NCI-H510A treated with DMSO at 0.1 percent for 48 hours (cell line): ENCODE measurements at places on chromosomes 16 and 17.

GRCh38 chr16:4580250-4580649 lies 24.1 kb downstream of the C16orf96 start:
- no peak for DNase-seq

- no peak for DNase-seq
These were observed 5.4 kb upstream of the PNPO start for GRCh38 chr17:47935961-47936360.

DNA sequence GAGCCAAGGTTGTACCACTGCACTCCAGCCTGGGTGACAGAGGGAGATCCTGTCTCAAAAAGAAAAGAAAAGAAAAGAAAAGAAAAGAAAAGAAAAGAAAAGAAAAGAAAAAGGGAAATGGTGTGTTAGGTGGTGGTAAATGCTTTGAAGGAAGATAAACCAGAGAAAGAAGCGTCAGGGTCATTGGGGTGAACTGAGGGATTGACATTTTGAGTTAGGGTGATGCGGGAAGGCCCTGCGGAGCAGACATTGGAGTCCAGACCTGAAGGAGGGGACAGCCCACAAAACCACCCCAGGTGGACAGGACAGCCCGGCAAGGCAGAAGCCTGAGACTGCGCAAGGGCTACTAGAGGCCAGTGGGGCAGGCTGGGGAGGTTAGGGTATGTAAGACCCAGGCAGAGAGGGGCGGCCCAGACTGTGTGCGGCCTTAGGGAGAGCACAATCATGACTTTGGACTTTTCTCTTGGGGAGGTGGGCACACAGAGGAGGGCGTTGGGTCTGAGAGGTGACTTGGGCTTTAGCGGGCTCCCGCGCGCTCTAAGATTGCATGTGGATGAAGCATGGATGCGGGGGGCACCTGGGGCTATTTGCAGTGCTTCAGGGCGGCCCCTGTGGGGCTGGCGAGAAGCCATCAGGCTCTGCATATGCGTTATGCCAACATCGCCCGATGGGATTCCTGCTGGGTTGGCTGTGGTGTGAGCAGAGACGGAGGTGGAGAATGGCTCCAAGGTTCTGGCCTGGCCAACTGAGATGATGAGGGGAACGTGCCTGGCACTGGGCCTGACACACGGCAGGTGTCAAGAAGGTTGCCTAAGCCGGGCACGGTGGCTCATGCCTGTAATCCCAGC lies 3.3 kb upstream of the GAA start:
- no peak for DNase-seq

GRCh38 chr17:12665263-12666210 lies at the start of gene MYOCD:
Gene MYOCD, plus strand, starts transcription at chr17:12665890. Its CDS starts 299 bp downstream, at chr17:12666189.
- no peak for DNase-seq

DNA sequence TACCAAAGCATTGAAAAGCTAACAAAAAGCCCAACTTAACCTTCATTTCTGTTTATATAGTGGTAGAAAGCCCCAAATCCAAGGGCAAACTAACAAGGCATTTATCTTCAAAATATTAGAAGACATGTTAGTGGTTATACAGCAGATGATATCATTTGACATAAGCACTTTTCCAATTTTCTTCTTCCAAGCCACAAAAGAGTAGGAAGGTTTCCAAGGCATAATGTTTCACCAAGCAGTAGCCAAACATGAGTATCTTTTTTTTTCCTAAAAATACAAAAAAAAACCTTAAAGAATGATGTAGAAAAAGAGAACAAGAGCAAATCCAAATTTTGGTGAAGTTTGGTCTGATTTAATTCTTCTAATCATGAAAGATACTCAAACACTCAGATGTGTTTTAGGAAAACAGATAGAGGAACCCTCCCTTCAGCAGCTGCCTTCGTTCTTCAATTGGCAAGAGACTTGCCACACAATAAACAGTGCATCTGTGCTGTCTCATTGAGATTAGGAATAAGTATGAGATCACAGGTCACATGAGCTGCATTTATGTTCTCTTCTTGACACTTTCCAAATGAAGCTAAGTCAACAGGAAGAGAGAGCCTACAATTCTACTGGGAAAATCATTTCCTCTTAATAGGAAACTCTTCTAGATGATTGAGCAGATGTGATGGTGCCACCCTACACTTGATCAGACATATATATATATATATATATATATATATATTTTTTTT lies 106.7 kb downstream of the TTC19 start:
- peak; percentile 76 for DNase-seq

GRCh38 chr17:11109106-11109505 lies 131.9 kb upstream of the SHISA6 start:
- DNase-seq, result no peak

DNA sequence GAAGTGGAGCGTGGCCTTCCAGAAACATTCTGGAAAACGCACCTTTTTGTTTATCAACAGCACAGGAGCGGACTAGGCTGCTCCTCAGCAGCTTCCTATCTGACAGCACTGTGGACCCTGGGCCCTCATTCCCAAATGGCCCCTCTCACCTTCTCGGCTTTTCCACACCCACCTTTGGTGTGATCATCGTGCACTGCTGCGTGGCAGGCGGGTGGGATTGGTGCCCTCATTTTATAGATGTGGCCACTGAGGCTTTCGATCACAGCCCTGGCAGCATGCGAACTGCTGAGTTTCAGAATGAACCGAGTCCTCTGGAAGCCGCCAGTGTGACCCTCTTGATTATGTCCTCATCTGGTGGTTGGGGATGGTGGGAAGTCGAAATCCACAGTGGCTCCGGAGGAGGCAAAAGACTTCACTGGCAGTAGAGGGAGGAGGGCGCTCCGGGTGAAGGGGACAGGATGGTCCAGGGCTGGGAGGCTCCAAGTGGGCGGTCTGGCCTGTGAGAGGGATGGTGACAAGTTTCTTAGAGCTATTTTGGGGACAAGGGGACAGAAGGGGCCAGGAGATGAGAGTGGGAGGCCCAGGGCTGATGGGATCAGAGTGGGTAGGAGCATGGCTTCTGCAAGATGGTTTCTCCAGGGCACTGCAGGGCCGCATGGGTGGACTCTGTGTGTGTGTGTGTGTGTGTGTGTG lies 49.5 kb downstream of the NKD1 start:
- no peak for DNase-seq

DNA sequence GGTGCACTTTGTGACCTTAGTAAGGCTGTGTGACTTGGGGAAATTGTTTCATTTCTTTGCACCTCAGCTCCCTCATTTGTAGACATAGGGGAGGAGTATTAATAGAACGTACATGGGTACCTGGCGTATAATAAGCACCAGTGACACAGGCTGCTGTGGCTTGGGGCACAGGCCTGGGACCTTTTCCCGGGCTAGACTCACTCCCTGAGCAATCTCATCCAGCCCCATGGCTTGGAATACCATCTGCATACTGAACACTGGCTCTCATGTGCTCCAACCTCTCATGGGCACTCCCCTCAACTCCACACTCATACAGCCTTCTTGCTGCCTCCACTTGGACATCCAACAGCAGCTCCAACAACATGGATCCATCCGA lies 41.0 kb upstream of the MRPS23 start:
- no peak for DNase-seq

DNA sequence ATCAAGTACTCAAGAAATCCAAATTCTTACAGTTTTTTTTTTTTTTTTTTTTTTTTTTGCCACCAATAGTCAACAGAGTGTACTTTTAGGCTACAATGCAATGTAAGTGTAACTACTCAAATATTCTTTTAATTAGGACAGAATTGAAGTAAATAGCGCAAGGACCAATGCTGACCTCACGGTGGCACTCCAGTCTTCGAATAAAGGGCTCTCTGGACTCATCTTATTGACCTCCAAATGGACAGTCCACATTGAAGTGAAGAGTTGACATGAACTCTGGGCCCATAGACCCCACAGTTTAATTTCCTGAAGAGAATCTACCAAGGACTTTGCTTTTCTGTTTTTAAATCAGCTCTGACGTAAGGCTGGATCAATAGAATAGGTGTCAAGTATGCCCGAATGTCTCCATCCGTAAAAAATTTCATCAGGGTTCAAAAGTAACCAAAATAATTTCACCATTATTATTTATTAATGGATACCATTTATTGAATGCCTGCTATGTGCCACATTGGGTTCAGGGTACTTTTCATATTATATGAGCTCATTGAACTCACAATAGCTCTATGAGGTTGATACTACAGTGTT lies 7.3 kb upstream of the DDX52 start:
- peak; percentile 28 for DNase-seq

DNA sequence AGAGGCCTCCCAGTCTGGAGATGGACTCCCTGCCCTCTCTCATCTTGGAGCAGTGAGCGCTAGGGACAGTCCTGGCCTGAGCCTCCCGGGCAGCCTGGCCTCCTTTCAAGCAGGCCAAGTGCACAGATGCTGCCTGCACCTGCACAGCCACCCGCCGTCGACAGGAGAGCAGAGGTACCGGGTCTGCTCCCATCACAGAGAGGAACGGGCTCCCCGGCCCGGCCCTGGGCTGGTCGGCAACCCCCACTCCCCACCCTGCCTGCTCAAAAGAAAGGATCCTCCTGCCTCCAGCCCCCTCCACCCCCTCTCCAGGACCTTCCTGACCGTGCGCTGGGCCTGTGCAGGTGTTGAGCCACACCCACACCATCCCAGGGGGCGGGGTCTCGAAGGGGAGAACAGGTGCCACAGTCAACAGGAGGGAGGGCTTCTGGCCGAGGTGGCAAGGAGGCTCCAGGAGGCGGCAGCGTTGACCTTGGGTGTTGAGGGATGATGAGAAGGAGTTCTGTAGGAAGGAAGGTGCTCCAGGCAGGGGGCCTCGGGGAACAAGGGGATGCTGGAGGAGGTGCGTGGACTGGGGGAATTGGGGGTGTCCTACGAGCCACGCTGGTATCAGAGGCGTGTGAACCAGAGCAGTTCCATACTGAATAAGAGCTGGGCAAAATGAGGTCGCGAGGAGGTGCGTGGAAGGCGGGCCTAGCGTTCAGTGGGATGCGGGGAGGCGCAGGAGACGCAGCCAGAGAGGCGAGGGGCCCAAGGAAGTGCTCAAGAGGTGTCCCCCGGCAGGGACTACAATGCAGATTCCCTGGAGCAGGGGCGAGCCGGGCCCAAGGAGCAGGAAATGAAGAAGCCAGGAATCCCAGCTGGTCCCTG lies 967 bp upstream of the CDH15 start:
- peak; percentile 49 for DNase-seq

- no peak for DNase-seq
These were observed 27.1 kb downstream of the CDH13 start for GRCh38 chr16:82653550-82654511.

DNA sequence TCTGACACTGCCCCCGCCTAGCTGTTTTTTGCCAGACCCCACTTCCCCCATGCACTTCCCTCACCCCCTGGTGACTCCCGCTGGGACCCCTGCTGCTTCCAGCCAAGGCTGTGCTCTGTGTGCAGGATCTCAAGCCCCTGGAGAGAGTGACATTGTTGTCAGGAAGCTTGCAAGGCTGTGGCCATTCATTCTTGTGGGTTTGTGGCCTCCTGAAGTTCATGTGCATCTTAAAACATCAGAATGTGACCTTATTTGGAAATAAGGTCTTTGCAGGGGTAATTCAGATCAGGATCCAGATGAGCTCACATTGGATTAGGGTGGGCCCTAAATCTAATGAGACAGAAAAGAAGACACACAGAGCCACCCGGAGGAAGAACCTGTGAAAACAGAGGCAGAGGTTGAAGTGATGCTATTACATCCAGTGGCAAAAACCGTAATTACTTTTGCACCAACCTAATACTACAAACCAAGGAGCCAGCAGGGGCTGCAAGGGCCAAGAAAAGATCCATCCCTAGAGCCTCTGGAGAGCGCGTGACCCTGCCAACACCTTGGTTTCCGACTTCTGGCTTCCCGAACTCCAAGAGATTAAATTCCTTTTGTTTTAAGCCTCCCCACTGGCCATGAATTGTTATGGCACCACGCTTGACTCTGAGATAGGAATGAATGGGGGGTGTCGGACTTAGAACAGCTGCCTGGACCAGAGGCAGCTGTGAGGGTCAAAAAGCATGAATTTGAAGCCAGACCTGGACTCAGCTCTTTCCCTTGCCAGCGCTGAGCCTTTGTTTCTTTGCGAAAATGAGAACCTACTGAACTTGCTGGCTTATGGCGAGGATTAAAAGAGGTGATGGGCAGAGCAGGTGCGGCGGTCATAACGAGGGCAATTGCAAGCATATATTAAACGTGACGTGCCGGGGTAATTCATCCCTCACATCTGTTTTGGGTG lies 75.5 kb downstream of the BMERB1 start:
- DNase-seq, result no peak

DNA sequence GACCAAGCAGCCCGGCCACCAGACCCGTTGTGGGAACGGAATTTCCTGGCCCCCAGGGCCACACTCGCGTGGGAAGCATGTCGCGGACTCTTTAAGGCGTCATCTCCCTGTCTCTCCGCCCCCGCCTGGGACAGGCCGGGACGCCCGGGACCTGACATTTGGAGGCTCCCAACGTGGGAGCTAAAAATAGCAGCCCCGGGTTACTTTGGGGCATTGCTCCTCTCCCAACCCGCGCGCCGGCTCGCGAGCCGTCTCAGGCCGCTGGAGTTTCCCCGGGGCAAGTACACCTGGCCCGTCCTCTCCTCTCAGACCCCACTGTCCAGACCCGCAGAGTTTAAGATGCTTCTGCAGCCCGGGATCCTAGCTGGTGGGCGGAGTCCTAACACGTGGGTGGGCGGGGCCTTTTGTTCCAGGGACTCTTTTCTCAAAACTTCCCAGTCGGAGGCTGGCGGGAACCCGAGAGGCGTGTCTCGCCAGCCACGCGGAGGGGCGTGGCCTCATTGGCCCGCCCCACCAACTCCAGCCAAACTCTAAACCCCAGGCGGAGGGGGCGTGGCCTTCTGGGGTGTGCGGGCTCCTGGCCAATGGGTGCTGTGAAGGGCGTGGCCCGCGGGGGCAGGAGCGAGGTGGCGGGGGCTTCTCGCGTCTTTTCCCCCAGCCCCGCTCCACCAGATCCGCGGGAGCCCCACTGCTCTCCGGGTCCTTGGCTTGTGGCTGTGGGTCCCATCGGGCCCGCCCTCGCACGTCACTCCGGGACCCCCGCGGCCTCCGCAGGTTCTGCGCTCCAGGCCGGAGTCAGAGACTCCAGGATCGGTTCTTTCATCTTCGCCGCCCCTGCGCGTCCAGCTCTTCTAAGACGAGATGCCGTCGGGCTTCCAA lies at the start of gene SLC2A4:
Gene SLC2A4 (plus strand): TSS at position 645 of the 879 bp plus-strand sequence. CDS start 217 bp downstream, at position 862.
- DNase-seq, result peak; percentile 76

- no peak for DNase-seq
These were observed 57.7 kb downstream of the MEAK7 start for GRCh38 chr16:84446596-84447392.

DNA sequence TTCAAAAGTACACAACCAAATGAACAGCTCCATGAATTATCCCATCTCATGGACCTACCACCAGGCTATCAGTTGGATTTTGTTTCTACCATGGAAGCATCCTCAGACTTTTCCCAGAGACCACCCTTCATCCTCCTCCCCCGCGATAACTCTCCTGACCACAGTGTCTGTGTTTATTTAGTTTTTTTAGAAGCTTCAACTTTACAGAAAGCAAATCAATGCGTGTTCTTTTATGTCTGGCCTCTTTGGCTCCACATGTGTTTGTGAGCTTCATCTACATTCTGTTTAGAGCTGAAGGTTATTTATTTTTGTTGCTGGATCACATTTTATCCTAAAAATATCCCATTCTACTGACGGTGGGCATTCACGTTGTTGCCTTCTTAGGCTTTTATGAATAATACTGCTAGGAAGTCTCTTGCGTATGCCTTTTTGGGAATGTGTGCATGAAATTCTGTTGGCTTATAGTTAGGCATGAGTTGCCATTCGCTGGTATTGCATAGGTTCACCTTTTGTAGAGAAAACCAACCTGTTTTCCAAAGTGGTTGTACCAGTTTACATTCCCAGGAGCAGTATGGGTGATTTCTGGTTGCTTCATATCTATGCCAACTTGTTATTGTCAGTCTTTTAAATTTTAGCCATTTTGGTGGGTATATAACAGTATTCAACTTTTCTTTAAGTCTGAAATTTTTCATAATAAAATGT lies 83.0 kb downstream of the CMIP start:
- DNase-seq, result no peak

- no peak for DNase-seq
These were observed 294.2 kb upstream of the FOXF1 start for GRCh38 chr16:86215979-86216585.
